ENCODE measurements at places on chromosomes 5 and 9.

- DNase-seq, result no peak
Measured at GRCh38 chr9:130220352-130220751, 45.2 kb upstream of the HMCN2 start.

- no peak for DNase-seq
Measured at GRCh38 chr9:131856105-131856504, 116.2 kb upstream of the RAPGEF1 start.

GRCh38 chr9:104568868-104569267 lies at the start of gene OR13C8:
Gene OR13C8, plus strand, starts transcription at chr9:104569168. Its CDS starts 0 bp downstream, at chr9:104569168.
- no peak for DNase-seq

GRCh38 chr5:38780945-38781344 lies 64.9 kb upstream of the OSMR start:
- DNase-seq, result no peak

DNA sequence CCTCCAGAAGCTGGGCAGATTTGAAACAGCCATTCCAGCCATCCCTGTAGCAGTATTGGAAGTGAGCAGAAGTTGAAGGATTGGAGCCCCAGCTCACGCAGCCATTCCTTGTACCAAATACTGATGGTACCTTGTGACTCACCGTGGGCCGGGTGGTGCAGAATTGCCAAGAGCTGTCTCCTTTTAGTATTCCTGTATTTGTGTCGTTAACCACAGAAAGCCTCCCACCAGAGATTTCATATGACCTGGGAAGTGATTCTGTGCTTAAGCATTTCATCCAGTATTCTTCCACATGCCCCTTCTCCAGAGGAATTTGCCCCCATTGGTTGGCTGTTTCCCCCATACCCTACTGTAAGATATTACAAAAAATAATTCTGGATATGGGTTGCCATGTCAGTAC lies 17.7 kb upstream of the TLX3 start:
- no peak for DNase-seq

DNA sequence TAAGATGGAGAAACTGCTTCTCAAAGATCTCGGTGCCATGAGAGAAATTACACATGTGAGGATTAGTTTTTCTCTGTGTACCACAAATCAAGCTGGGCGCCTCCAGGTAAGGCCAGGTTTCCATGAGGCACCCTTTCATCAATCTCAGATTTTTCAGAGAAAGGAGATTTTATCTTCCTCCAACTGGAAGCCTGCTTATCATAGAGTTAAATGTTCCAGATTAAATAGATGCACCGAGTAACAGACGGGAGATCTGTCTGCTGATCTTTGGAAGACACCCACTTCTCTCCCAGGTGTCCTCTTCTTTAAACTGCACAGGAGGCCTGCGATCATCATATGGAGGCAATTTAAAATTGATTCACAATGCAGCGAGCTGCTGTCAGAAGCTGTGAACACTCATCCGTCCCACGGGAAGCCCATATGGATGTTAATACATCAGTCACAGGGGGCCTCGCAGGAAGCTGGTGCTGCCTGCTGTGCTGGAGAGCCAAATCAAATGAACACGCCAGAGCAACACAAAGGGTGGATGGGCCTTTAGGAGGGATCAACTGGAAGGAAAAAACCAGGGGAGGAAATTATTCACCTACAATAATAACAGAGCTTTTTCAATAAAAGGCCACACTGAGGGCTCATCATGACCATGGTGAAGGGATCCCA lies 93.3 kb downstream of the TLE1 start:
- DNase-seq, result no peak

GRCh38 chr9:95383185-95383676 lies 65.7 kb upstream of the FANCC start:
- DNase-seq, result no peak

GRCh38 chr9:114058688-114059046 lies 19.4 kb downstream of the AMBP start:
- no peak for DNase-seq

- no peak for DNase-seq
Measured at GRCh38 chr5:31921852-31922305, 252.2 kb downstream of the GOLPH3 start.

- DNase-seq, result no peak
Measured at GRCh38 chr9:107487521-107488374, 1.8 kb downstream of the KLF4 start.

DNA sequence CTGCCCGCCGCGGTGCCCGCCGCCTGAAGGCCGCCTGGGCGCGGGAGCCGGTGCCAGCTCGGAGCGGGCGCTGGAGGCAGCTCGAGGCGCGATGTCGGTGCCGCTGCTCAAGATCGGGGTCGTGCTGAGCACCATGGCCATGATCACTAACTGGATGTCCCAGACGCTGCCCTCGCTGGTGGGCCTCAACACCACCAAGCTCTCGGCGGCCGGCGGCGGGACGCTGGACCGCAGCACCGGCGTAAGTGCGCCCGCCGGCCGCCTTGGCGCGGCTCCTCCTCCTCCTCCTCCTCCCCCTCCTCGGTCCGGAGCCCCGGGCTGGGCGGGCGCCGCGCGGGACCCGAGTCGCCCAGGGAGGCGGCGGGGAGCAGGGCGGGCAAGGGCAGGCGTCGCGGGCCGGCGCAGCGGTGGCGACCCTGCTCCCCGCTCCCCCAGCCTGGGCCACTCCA lies 455 bp downstream of the OLFM1 start:
- no peak for DNase-seq

DNA sequence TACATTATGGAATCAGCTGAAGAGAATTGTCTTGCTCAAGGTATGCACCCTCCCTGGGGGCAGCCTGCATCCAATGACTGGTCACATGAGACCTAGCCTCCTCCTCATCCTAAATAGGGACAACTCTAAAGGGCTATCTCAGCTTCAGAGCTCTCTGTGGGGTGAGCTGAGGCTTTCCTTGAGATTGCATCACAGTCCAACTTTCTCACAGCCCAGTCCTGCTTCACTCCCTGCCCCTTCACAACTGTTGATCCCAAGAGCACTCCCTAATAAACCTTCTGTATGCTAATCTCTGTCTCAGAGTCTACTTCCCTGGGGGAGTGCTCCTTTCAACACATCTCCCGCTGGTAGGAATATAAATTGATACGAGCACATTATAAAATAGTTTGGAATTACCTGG lies 44.1 kb upstream of the ERBIN start:
- no peak for DNase-seq

GRCh38 chr5:119316086-119316485 lies 39.7 kb upstream of the TNFAIP8 start:
- DNase-seq, result no peak
